Mucosa of gallbladder (tissue), 1 donor: ENCODE measurements at places on chromosomes 7 and 10. TPM values are rescaled to one million over a fixed set of nuclear protein-coding genes. Genes with fewer than 3 reads are reported as not detected.

The NUTM2E gene
- total RNA-seq, result 0.06 TPM

The CCDC136 gene
- 25.3 TPM for total RNA-seq

The PNLIP gene
- total RNA-seq, result 5.4 TPM

The NMT2 gene
- total RNA-seq, result 23.3 TPM

The MSS51 gene
- total RNA-seq, result 2.0 TPM

The NRP1 gene
- 76.2 TPM for total RNA-seq

The CALML5 gene
- not detected for total RNA-seq

The SEMA3C gene
- 44.1 TPM for total RNA-seq

The WNT8B gene
- total RNA-seq, result not detected

The GBX1 gene
- total RNA-seq, result not detected

The MICALL2 gene
- 166 TPM for total RNA-seq

The IFIT2 gene
- 11.8 TPM for total RNA-seq

The PTF1A gene
- total RNA-seq, result not detected

The PRTFDC1 gene
- 12.0 TPM for total RNA-seq

The PILRA gene
- 8.0 TPM for total RNA-seq

The INSYN2A gene
- not detected for total RNA-seq

The CRHR2 gene
- 0.12 TPM for total RNA-seq

The CEP41 gene
- total RNA-seq, result 15.7 TPM

The COL28A1 gene
- total RNA-seq, result 5.1 TPM

The ASAH2 gene
- 2.8 TPM for total RNA-seq

The METTL27 gene
- 3.1 TPM for total RNA-seq

The ARHGEF5 gene
- total RNA-seq, result 45.8 TPM

The CFAP43 gene
- total RNA-seq, result 1.9 TPM

The CYP3A7 gene
- total RNA-seq, result 92.6 TPM

The ABCA13 gene
- 2.8 TPM for total RNA-seq

The CCNJ gene
- 4.7 TPM for total RNA-seq

The ERVW-1 gene
- not detected for total RNA-seq

The CLEC5A gene
- total RNA-seq, result 11.6 TPM

The COBL gene
- 87.3 TPM for total RNA-seq

The HKDC1 gene
- 41.2 TPM for total RNA-seq

The TCTN3 gene
- 48.0 TPM for total RNA-seq

The C10orf53 gene
- not detected for total RNA-seq

The DDX56 gene
- total RNA-seq, result 53.3 TPM
